ENCODE measurements at places on chromosomes 16 and 17. TPM values are rescaled to one million over a fixed set of nuclear protein-coding genes. Genes with fewer than 3 reads are reported as not detected.

Gene VMO1
- 1.2 TPM for polyA plus RNA-seq

Gene AOC3
- polyA plus RNA-seq: 0.22 TPM

Gene CCDC154
- 0.22 TPM for polyA plus RNA-seq

Gene MAFG
- 8.6 TPM for polyA plus RNA-seq

Gene LRRC37A
- polyA plus RNA-seq: 0.28 TPM

Gene STAC2
- not detected for polyA plus RNA-seq

Gene SEPTIN1
- 0.91 TPM for polyA plus RNA-seq

All from foreskin keratinocyte (primary cell).